Head of caudate nucleus (tissue), 42 donors: ENCODE measurements at places on chromosomes 13 and 19.

- DNase-seq = no peak
These were observed 3.5 kb downstream of the FXYD3 start for GRCh38 chr19:35119091-35119490.

DNA sequence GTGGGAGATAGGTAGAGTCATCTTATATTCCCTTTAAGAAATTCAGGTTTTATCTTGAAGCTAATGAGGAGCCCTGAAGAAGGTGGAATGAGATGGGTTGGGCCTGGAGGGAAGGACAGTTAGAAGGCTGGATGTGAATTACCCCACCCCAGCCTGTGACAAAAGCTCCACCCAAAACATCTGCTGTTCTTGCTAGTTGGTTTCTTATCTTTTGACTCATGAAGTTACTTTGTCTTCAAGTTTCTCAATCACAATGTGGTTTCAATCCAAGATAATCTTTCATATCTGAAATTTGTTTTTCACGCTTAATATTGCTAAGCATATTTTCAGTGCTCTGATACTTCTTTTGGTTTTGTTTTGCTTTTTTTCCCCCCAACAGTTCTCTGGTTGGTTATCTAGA lies 38.3 kb upstream of the HMGB1 start:
- DNase-seq = no peak

GRCh38 chr13:98575009-98575903 lies 1.7 kb downstream of the STK24 start:
- no peak for DNase-seq

DNA sequence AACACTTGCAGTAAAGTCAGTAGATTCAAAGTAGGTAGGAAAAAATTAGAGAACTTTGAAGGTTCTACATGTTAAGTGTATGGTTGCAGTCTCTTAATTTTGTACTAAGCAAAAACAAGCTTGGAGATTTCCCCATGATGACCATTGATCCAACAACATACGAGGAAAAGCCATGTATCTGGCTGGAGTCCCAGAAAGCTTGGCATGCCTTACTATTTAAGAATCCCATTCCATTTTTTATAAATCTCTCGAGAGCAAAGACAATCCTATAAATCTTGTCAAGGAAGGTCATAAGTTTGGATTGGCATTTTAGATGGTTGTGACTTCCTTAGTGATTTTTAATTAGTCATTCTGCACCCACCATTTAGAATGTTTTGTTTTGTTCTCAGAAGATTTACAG lies 495.9 kb downstream of the GPC5 start:
- no peak for DNase-seq

DNA sequence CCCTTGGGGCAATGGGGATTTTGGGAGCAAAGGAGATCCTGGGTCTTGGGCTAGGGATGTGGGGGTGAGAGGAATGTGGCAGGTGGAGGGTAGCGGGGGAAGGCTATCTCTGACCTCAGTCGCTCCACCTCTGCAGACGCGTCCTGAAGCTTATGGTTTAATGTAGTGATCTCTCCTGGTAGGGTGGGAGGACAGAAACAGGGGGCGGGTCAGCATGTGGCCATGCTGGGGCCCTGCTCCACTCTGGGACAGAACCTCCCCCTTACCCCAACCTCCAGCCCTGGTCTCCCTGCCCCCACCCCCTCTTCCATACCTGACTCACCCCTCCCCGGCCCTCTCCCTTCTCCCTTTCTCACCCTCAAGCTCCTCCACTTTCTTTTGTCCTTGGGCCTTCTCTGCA lies 1.4 kb downstream of the BST2 start:
- no peak for DNase-seq

DNA sequence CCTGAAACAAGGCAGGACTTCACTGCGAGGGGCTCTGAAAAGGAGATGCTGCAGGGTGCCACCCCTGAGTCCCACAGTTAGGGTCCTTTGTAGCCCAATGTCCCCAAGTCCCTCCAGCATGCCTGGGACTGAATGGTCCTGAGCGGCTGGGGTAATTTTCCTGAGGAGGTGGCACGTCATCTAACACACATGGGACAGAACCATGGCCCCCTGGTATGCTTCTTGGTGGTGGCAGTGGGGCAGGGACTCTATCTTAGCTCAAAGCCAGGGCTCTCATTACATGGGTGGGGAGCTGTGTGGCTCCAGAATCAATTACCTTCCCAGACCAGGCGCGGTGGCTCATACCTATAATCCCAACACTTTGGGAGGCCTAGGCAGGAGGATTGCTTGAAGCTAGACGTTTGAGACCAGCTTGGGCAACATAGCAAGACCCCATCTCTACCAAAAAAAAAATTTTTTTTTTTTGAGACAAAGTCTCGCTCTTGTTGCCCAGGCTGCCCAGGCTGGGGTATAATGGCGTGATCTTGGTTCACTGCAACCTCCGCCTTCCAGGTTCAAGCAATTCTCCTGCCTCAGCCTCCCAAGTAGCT lies 7.9 kb upstream of the SLC7A9 start:
- DNase-seq = no peak

GRCh38 chr19:12194827-12195731 lies 32.2 kb downstream of the ZNF136 start:
- DNase-seq = peak; percentile 94

- peak; percentile 60 for DNase-seq
These were observed 8.6 kb upstream of the BCAT2 start for GRCh38 chr19:48819366-48819816.

- DNase-seq = peak; percentile 65
These were observed 87.1 kb upstream of the STK24 start for GRCh38 chr13:98664047-98664446.

DNA sequence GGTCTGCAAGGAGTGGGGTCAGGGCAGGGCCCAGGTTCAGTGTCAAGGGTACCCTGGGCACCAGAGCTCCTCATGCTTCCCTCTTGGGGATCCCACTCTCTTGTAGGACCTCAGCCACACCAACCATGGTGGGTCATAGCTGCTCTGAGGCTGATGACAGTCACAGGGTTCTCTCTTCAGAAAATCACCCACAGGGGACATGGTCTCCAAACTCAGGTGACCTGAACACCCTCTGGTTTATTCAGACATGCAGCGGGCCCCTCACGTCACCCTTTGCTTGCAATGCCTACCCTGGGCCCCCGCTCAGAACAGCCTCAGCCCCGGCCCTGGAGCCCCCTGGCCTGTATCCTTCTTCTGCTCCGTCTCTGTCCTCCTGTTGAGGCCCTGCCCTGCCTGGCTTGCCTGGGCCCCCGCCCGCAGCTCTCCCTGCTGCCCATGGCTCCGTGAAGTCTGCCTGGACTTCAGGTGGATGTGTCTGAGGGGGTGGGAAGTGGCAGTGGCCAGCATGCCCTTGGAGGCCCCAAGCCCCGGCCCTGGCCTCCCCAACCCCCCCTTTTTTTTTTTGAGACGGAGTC lies 20.4 kb downstream of the CHERP start:
- DNase-seq = no peak

DNA sequence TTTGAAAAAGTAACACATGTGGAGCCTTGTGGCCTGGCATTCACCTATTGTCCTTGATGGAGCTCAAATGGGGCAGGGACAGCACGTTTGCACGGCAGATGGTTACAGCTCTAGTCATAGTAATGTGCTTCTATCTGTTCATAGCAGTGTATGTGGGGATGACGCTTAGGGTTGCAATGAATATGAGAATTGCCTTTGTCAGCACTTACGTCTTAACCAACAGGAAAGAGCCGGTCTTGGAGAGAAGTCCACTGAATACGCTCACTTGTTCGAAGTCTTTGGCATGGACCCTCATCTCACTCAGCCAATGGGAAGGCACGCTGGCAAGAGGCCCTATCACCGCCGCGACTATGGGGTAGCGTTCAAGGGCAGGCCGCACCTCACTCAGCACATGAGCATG lies 18.9 kb upstream of the OR7D2 start:
- DNase-seq = no peak

- no peak for DNase-seq
These were observed 384.4 kb downstream of the LMO7 start for GRCh38 chr13:76020421-76020955.

GRCh38 chr19:10105509-10106099 lies 558 bp upstream of the PPAN start:
- DNase-seq = no peak

- DNase-seq = no peak
These were observed 15.4 kb upstream of the PRR19 start for GRCh38 chr19:42286349-42287016.

GRCh38 chr13:106850973-106851650 lies 283.2 kb upstream of the ARGLU1 start:
- no peak for DNase-seq

- DNase-seq = no peak
These were observed 6.3 kb upstream of the FUT2 start for GRCh38 chr19:48689449-48689848.

DNA sequence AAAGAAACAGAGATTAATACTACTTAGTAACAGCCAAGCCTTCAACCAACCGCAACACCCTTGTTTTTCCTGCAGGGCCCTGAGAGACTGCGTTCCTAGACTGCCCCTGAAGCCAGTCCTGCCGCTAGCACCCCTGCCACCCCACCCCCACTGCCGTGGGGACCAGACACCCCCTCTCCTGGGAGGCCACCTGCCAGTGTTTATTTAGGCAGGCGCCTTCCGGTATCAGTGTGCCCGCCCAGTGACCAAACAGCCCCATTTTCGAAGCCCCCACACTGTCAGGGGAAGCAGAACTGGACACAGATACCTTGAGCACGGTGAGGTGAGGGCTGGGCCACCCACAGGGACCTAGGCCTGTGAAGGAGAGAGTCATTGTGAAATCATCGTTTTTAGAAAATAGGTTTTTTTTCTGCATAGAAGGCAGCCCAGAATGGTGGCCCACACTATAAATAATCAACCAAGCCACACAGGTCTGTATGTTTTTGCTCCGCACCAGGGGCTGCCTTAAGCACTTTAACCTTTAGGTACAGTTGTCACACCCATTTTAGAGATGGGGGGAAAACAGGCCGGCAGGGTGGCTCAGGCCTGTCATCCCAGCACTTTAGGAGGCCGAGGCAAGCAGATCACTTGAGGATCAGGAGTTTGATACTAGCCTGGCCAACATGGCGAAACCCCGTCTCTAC lies 3.5 kb upstream of the TLE5 start:
- no peak for DNase-seq

- no peak for DNase-seq
These were observed 354.9 kb downstream of the ENOX1 start for GRCh38 chr13:43431841-43432240.

DNA sequence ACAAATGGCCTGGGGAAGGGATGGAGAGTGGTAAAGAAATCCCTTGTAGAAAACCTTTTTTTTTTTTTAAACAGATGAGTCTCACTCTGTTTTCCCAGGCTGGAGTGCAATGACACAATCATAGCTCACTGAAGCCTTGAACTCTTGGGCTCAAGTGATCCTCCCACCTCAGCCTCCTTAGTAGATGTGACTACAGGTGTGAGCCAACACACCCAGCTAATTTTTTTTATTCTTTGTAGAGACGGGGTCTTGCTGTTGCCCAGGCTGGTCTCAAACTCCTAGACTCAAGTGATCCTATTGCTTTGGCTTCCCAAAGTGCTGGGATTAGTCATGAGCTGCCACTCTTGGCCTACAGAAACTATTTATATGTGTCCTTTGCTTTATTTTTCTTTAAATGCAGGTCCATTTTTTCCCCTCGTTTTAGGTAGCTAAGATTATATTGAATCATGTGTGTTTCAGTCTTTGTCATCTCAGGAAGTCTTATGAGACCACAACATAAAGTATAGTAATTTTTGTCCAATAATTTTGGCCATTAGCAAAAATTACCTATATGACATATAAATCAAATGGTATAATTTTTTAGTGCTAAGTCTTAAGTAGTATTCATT lies 10.5 kb downstream of the LPAR6 start:
- DNase-seq = no peak

GRCh38 chr19:1230783-1231489 lies 6.9 kb downstream of the CBARP start:
- DNase-seq = no peak

- DNase-seq = no peak
These were observed 21.6 kb downstream of the MYCBP2 start for GRCh38 chr13:77305266-77305665.

DNA sequence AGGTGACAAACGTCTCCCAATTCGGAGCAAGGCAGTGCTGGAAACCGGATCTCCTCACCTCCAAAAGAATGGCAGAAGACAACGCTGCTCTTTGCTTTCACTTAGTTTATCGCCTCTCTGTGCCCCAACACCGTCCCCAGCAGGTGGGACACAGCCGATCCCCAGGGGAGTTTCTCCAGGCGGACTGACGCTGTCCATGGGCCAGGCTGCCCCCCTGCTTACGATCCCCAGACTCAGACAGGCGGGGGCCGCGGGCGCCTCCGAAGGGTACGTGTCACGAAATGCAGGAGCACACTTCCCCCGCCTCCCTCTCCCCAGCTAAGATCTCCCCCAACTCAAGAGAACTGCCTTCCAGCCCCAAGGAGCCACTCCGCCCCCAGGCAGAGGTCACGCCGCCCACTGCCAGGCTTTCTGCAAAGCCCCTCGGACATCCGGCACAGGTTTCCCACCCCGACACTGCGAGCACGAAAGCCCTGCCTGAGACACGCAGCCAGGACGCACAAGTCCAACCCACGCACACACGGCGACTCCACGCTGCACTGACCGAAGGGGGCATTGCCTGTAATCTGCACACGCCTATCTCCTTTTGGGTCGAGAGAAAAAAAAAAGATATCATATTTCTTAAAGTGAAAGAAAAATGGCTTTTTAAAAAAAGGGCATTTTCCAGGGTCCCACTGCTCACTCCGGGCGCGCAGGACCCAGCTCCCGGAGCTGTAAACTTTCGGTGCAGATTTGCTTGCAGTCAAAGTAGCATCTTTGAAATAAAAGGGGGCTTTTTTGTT lies 2.0 kb downstream of the SPRY2 start:
- peak; percentile 58 for DNase-seq

- DNase-seq = no peak
These were observed 14.1 kb downstream of the HSH2D start for GRCh38 chr19:16157601-16158000.

GRCh38 chr19:27740396-27740795 lies 1472.6 kb downstream of the UQCRFS1 start:
- no peak for DNase-seq

DNA sequence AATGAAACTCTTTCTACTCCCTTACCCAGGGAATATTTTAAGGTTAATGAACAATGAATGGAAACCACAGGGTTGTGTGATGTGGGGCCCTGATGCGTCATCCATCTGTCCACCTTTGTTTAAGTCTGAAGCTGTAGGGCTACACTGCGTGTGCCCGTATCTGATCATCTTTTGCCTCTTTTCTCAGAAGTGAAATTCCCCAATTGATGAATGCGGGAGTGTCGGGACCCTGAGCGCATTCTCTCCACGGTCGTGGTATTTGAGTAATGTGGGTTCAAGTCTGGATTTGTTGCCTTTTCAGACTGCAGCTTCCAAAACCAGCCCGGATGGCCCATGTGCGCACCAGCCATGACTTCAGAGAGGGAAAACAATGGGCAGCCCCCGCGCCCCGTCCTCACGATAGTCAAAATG lies 112.3 kb downstream of the COL4A2 start:
- no peak for DNase-seq

- no peak for DNase-seq
These were observed 95.8 kb upstream of the PRR20A start for GRCh38 chr13:57044910-57045309.

GRCh38 chr13:102182170-102182569 lies 219.7 kb downstream of the FGF14 start:
- DNase-seq = no peak

DNA sequence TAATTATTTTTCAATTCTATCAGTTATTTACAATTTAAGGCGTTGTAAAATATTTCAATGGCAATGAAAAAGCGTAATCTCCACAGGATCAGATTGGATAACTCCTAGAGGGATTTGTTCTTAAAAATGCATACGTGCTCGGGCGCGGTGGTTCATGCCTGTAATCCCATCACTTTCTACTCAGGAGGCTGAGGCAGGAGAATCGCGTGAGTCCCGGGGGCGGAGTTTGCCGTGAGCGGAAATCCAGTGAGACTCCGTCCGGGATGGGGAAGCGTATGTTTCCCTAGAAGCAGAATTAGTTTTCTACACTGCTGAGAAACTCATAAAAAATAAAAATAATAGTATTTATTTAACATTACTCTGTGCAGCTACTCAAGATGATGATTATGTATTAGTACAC lies 917.8 kb upstream of the PCDH20 start:
- no peak for DNase-seq
